ENCODE measurements at places on chromosomes 7 and 10. TPM values are rescaled to one million over a fixed set of nuclear protein-coding genes. Genes with fewer than 3 reads are reported as not detected.
A peak's percentile ranks its signal among the peaks of the same experiment; 100 is the strongest.

DNA sequence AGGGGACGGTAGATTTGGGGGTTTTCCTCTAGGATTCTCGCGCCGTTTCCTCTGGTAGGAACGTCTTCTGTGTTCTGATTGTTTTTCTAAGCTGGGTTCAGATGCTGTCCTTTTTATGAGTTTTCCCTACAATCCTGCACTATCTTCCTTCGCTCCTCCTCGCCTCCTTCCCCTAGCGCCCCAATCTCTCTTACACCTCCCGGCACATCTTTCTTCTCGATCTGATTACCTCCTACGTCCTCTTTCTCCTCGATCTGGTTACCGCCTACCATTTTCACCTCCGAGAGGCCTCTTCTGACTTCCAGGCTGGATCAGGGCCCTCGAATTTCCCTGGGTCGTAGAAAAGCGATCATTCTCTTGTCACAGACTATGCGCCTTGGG lies 413 bp downstream of the BUD31 start:
- peak overlapping the region; percentile 99 for H3K4me3 ChIP-seq
- peaks cover 56% of the 10 kb centered on the region for H3K36me3 ChIP-seq
- peaks cover 23% of the 10 kb centered on the region for H3K4me1 ChIP-seq
- H3K27me3 ChIP-seq: no peaks in the 10 kb centered on the region
- H3K27ac ChIP-seq: peak overlapping the region; percentile 98
- DNase-seq: no peak

- peaks cover 7% of the 10 kb centered on the region for H3K36me3 ChIP-seq
- no peak overlapping the region for H3K27ac ChIP-seq
- no peaks in the 10 kb centered on the region for H3K27me3 ChIP-seq
- H3K4me1 ChIP-seq: peaks cover 9% of the 10 kb centered on the region
- DNase-seq: no peak
Measured at GRCh38 chr7:66453340-66453739, 175.3 kb upstream of the KCTD7 start.

GRCh38 chr7:120586571-120586970 lies 271.4 kb downstream of the TSPAN12 start:
- DNase-seq: no peak
- no peaks in the 10 kb centered on the region for H3K27me3 ChIP-seq
- no peak overlapping the region for H3K4me3 ChIP-seq
- H3K4me1 ChIP-seq: no peaks in the 10 kb centered on the region
- no peaks in the 10 kb centered on the region for H3K36me3 ChIP-seq
- no peak overlapping the region for H3K27ac ChIP-seq

ZNF107 gene
- 13.1 TPM for total RNA-seq

RAMP3 gene
- total RNA-seq: 0.14 TPM

GRCh38 chr10:7410862-7411670 lies at the start of gene SFMBT2:
TSS of gene SFMBT2 (minus strand) at chr10:7411034. CDS start at chr10:7381898, 29,136 bp downstream.
- peaks cover 36% of the 10 kb centered on the region for H3K4me1 ChIP-seq
- H3K27ac ChIP-seq: peak within 1 kb of the TSS; percentile 89
- H3K36me3 ChIP-seq: peaks cover 3% of the 10 kb centered on the region
- DNase-seq: peak; percentile 60
- H3K27me3 ChIP-seq: peaks cover 23% of the 10 kb centered on the region
- H3K4me3 ChIP-seq: peak within 1 kb of the TSS; percentile 97

DNA sequence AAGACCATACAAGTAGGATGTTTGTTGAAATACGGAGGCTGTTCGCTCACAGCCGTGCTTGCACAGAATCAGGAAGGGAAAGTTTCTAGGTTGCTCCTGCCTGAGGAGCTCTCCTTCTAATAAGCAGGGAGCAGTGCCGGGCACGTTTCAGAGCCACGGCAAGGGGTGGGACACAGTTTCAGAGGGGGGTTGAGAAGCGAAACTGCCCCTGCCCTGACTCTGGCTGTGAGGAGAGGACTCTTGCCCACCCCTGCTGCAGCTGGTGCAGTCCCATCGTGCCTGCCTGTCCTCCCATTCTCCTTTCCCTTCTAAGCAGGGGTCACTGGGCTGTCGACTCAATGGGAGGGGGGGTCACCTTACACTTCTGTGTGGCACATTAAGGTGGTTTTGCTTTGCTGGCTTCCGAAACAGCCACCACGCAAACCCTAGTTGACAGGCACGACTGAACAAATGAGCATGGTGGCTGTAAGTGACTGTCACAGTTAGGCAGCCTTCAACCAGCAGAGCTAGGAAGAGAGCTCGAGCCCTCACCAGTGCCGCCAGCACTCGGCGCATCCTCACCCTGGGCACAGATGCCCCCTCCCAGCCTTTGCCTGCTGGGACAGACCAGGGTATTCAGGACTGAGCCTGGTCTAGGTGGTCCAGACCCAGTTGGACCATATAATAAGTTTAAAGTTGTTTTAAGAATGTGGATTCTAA lies 37.5 kb downstream of the ZNF467 start:
- no peaks in the 10 kb centered on the region for H3K36me3 ChIP-seq
- DNase-seq: no peak
- no peak overlapping the region for H3K27ac ChIP-seq
- H3K4me1 ChIP-seq: no peaks in the 10 kb centered on the region
- peaks cover 25% of the 10 kb centered on the region for H3K27me3 ChIP-seq

DNA sequence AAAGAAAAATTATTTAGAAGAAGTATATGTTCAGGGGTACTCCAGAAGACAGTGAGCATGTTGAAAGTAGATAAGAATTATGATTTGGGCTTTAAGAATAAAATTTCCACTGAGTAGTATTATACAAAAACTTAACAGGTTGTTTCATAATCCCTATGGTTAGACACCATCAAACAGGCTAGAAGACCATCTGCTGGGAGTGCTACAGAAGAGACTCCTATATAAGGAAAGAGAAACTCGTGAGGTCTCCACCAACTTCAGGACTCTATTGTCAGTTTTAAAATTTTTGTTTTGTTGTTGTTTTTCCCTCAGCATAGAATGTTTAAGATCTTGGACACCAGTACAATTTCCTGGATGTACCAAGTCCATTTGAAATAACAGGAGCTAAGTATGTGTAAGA lies 13.1 kb downstream of the DNAJC1 start:
- H3K4me3 ChIP-seq: no peak overlapping the region
- no peaks in the 10 kb centered on the region for H3K27me3 ChIP-seq
- peaks cover 3% of the 10 kb centered on the region for H3K36me3 ChIP-seq
- H3K4me1 ChIP-seq: peaks cover 7% of the 10 kb centered on the region

- H3K4me1 ChIP-seq: no peaks in the 10 kb centered on the region
- DNase-seq: no peak
- H3K27me3 ChIP-seq: peaks cover 5% of the 10 kb centered on the region
- H3K27ac ChIP-seq: no peak overlapping the region
- H3K4me3 ChIP-seq: no peak overlapping the region
Measured at GRCh38 chr7:93715234-93715633, 140.7 kb upstream of the CALCR start.

DNA sequence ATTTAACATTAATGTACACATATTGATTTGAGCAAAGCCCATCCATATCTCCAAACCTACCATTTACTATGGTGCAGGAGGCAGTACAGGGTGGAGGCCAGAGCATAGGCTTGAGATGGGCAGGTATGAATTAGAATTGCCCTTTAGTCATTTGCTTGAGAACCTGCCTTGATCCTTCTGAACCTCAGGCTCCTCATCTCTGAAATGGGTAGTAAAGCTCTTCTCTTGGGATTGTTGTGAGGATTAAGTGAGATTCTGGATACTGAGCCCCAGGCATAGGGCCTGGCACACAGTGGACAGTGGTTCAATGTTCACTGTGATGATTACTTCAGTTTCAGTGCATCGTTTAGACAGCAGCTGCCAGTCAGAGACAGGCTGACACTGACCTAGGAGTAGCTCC lies 5.0 kb upstream of the ATXN7L1 start:
- peaks cover 18% of the 10 kb centered on the region for H3K27me3 ChIP-seq
- H3K27ac ChIP-seq: no peak overlapping the region
- no peak overlapping the region for H3K4me3 ChIP-seq
- H3K36me3 ChIP-seq: no peaks in the 10 kb centered on the region

DNA sequence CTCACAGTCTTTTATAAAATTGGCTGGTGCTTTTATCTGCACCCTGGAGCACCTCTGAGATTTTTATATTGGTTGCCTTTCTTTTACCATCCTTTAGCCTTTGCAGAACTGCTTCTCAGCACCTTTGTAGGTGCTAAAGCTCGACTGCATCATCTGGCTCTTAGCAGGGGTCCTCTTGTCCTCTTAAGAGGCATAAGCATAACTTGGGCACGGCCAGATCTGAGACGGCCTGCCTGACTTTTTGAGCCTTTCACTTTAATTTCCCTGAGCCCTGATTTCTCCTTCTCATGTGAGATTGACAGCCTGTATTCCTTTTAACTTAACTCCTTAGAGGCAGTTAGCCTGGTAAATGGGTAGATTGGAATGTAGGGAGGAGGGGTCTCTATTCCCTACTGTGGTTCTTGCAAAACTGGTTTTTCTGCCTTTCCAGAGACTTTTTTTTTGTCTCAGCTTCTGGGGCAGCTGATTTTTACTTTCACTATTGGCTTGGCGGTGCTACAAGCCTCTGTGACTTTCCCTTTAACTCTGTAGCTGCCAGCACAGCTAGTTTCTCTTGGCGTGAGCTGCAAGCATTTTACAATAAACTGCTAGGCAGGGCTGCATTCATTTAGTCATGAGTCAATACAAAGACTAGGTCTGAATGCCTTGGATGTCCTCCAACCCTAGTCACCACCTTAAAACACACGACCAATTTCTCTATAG lies 24.0 kb downstream of the ZPBP start:
- peaks cover 5% of the 10 kb centered on the region for H3K36me3 ChIP-seq
- DNase-seq: peak; percentile 21
- H3K4me3 ChIP-seq: peak overlapping the region; percentile 82

CALHM1 gene
- total RNA-seq: not detected

- H3K36me3 ChIP-seq: peaks cover 14% of the 10 kb centered on the region
- no peak for DNase-seq
- H3K27ac ChIP-seq: no peak overlapping the region
- peaks cover 27% of the 10 kb centered on the region for H3K4me1 ChIP-seq
Measured at GRCh38 chr10:110042891-110043290, 35.1 kb downstream of the ADD3 start.

GRCh38 chr10:77532068-77532467 lies 105.5 kb downstream of the KCNMA1 start:
- no peak overlapping the region for H3K27ac ChIP-seq
- H3K27me3 ChIP-seq: no peaks in the 10 kb centered on the region
- H3K4me1 ChIP-seq: no peaks in the 10 kb centered on the region
- H3K36me3 ChIP-seq: no peaks in the 10 kb centered on the region
- no peak for DNase-seq
- no peak overlapping the region for H3K4me3 ChIP-seq

DNA sequence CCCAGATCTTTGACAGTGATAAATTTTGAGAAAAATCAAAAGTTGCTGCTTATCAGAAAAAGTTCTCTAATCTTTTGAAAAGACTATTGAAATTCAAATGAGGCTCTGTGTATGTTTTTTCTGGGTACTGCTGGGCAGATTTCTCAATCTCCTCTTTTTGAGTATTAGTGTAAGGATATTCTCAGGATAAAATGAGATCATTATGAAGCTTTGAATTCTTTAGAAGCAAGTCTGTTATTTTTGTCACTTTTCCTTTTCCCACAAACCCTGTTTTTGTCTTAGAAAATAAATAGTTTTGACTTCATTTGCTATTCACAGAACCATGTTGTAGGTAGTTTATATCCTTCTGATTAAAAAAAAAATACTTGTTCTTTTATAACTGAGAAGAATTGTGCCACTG lies 7.9 kb downstream of the STAM start:
- H3K27ac ChIP-seq: peak overlapping the region; percentile 57
- no peaks in the 10 kb centered on the region for H3K27me3 ChIP-seq
- peak overlapping the region; percentile 3 for H3K4me3 ChIP-seq
- peaks cover 95% of the 10 kb centered on the region for H3K36me3 ChIP-seq
- DNase-seq: no peak
